ENCODE measurements at places on chromosomes 6 and 20. TPM values are rescaled to one million over a fixed set of nuclear protein-coding genes. Genes with fewer than 3 reads are reported as not detected.

Gene SEMG1
- total RNA-seq, result not detected

Gene PLCB4
- total RNA-seq, result 37.4 TPM

Gene TP53TG5
- total RNA-seq, result not detected

Gene TBC1D20
- total RNA-seq, result 18.2 TPM

Gene LY6G6D
- total RNA-seq, result not detected
